ENCODE measurements at places on chromosomes 3 and 15.

- peak; percentile 11 for DNase-seq
These were observed 492.4 kb upstream of the FRG2C start for GRCh38 chr3:75171630-75172230.

- no peak for DNase-seq
These were observed 329.2 kb downstream of the ULK4 start for GRCh38 chr3:41632700-41633099.

GRCh38 chr3:23767546-23767945, 38.2 kb upstream of the UBE2E1 start:
- peak; percentile 52 for DNase-seq

GRCh38 chr15:85013785-85014184, 32.1 kb downstream of the PDE8A start:
- DNase-seq: no peak
